DMS 273 treated with DMSO at 0.1 percent for 48 hours (cell line): ENCODE measurements at places on chromosomes 16 and 17.

GRCh38 chr17:47630614-47631013, 19.1 kb upstream of the KPNB1 start:
- no peak for DNase-seq

DNA sequence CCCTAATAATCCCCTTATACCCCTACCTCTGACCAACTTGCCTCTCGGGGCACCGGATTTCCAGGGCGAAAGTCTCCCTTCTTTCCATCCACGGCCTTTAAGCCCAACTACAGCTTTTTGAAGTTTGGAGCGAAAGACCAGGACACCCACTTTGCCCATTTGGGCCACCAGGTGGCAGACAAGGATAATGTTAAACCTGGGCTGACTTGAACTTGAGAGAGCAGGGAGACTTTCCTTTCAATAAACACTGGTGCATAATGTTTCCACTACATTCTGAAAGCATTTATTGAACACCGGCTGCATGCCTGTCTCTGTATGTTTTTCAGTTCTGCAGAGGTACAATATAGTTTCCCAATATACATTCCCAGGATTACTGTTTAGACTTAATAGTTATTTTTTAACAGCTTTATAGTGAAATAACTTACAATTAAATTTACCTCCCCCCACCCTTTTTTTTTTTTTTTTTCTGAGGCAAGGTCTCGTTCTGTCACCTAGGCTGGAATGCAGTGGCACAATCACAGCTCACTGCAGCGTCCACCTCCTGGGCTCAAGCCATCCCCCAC, 6.9 kb upstream of the CES3 start:
- peak; percentile 46 for DNase-seq

GRCh38 chr17:66789961-66790437, 44.9 kb upstream of the CACNG5 start:
- DNase-seq = no peak

GRCh38 chr16:84947022-84947421, 64.3 kb downstream of the ZDHHC7 start:
- DNase-seq = no peak

GRCh38 chr16:54462151-54462651, 175.6 kb upstream of the IRX3 start:
- DNase-seq = no peak

DNA sequence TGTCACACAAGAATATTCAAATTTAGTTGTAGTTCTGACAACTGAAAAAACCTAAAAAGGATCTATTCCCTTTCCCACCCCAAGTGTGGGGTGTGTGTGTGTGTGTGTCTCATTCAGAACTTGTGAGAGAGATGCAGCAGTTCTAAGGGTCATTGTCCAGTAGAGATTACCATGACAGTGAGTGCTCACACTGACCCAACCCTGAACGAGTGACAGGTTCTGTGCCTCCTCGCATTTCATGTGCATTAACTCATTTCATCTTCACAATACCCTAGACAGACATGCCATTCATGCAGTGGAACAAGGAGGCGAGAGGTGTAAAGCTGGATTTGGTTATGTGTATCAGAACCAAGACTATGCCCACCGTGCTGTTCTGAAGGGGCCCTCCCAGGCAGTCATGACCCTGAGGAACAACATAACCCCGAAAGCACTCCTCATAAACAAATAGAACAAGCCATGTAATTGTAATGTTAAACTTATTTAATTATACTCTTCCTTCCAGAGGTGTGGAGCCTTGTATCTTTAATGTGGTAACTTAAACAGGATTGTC, 102.1 kb downstream of the CLEC16A start:
- no peak for DNase-seq

DNA sequence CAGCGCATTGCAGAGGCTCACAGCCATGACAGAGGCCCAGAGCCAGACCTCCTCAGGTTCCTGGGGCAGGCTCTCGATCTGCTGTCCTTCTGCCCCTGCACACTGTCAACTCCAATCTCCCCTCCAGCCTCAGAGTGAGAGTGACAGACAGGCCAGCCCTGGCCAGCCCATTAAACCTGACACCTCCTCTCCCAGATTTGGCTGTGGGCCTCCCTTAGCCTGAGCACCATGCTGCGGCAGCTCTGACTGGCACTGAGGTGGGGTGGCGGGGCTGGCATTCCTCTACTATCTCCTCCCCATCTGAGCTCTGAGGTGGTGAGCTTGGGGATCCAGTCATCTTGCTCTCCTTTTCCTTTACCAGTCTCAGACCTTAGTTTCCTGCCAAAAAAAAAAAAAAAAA, 15.5 kb upstream of the C1QL1 start:
- DNase-seq = no peak

GRCh38 chr17:77618731-77619130, 339.8 kb upstream of the TNRC6C start:
- DNase-seq = no peak

- no peak for DNase-seq
These were observed 86.2 kb upstream of the CDC42EP4 start for GRCh38 chr17:73397856-73398540.

- DNase-seq = no peak
These were observed 165.1 kb downstream of the CHD9 start for GRCh38 chr16:53219795-53220454.

- DNase-seq = peak; percentile 56
These were observed 55.9 kb upstream of the PLCG2 start for GRCh38 chr16:81723098-81723723.

GRCh38 chr17:37082311-37082860, 133.6 kb downstream of the AATF start:
- DNase-seq = no peak

DNA sequence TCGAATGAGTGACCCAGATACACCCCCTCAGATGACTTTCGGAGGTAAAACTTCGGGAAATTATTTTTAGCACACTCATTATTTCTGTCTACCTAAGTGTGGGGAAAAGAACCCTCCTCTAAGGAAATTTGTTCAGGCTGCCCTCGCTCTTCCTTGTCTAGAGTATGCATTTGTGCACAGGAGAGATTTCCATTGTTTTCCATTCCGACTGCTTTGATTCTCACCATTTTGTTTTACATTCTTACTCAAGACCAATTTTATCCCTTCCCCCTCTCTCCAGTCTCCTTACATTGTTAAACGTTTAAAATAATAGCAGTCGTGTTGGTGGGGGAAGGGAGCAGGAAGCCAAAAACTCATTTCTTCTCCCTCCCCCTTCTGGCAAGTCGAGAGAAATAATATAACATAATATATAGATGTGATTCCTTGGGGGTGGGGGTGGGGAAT, 1.5 kb upstream of the CHD3 start:
- peak; percentile 75 for DNase-seq

GRCh38 chr17:3882276-3882675, 10.6 kb downstream of the CAMKK1 start:
- no peak for DNase-seq
